ENCODE measurements at places on chromosomes 16 and 17. TPM values are rescaled to one million over a fixed set of nuclear protein-coding genes. Genes with fewer than 3 reads are reported as not detected.

DNA sequence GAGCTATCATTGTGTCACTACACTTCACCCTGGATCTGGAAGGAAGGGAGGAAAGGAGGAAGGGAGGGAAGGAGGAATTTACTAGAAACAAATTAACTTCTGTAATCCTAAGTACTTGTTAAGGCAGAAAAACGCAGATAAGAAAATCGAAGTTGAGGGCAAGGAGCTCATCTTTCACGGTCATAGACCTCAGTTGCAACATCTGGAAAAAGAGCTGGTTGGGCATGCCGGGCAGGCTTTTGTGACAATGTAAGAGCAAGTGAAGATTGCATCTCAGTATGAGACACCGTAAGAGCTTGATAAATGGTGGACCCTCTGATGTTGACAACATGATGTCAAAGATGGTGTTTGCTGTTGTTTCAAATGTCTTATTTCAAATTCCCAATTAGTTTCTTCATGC is 721.5 kb downstream of the MAF start:
- H3K27ac ChIP-seq: no peak overlapping the region
- H3K4me1 ChIP-seq: no peaks in the 10 kb centered on the region
- no peaks in the 10 kb centered on the region for H3K36me3 ChIP-seq
- DNase-seq: no peak
- no peaks in the 10 kb centered on the region for H3K27me3 ChIP-seq

GRCh38 chr17:77647531-77647930 is 311.0 kb upstream of the TNRC6C start:
- H3K36me3 ChIP-seq: no peaks in the 10 kb centered on the region
- H3K4me1 ChIP-seq: no peaks in the 10 kb centered on the region
- peaks cover 4% of the 10 kb centered on the region for H3K27me3 ChIP-seq
- no peak overlapping the region for H3K4me3 ChIP-seq
- H3K27ac ChIP-seq: no peak overlapping the region

DNA sequence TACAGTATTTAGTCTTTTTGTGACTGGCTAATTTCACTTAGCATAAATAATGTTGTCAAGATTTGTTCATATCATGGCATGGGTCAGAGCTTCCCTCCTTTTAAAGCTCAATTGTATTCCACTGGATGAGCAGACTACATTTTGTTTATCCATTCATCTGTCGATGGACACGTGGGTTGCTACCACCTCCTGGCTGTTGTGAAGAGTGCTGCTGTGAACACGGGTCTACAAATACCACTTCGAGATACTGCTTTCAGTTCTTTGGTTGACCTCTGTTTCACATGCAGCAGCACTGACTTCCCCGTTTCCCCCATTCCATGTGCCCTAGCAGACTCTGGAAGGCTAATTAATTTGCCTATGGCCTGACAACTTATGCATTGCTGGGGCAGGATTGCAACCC is 285.4 kb downstream of the SHISA9 start:
- no peak overlapping the region for H3K27ac ChIP-seq
- H3K36me3 ChIP-seq: no peaks in the 10 kb centered on the region
- H3K4me3 ChIP-seq: no peak overlapping the region
- peak; percentile 14 for DNase-seq
- no peaks in the 10 kb centered on the region for H3K27me3 ChIP-seq

SPIRE2 gene
- total RNA-seq: 7.6 TPM

ACSM5 gene
- total RNA-seq: 2.3 TPM
